ENCODE measurements at places on chromosomes 3 and 15. TPM values are rescaled to one million over a fixed set of nuclear protein-coding genes. Genes with fewer than 3 reads are reported as not detected.

SQOR gene
- 103 TPM for total RNA-seq

CLDN16 gene
- total RNA-seq: 0.14 TPM

PAK6 gene
- total RNA-seq: 5.7 TPM

ACTC1 gene
- 3.4 TPM for total RNA-seq

NFKBIZ gene
- total RNA-seq: 87.7 TPM

GRCh38 chr3:172538368-172539151 is 15.3 kb upstream of the TNFSF10 start:
- no peak for DNase-seq
- H3K27me3 ChIP-seq: no peaks in the 10 kb centered on the region
- H3K4me3 ChIP-seq: no peak overlapping the region
- H3K27ac ChIP-seq: peak overlapping the region; percentile 58
- peaks cover 17% of the 10 kb centered on the region for H3K4me1 ChIP-seq

DNA sequence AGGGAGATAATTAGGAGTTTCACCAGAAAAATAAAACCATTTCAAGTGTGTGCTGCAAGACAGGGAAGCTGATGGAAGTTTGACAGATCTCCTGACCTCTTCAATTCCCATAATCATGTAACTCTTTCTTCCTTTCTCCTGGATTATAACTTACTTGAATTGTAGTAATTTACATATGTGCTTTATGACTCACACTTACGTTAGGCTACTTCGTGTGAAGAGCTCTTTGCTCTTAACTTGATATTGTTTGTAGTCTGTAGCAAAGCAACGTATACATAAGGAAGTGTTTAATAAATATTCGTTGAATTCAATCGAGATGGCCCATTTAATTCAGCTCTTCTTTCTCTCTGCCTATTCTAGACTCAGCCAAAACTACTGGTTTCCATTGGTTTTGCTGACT is 23.5 kb downstream of the ROBO2 start:
- H3K27ac ChIP-seq: no peak overlapping the region
- no peak for DNase-seq
- no peaks in the 10 kb centered on the region for H3K27me3 ChIP-seq
- H3K36me3 ChIP-seq: no peaks in the 10 kb centered on the region
- H3K4me3 ChIP-seq: no peak overlapping the region

GRCh38 chr3:47476330-47476626 is 537 bp upstream of the SCAP start:
- H3K4me1 ChIP-seq: peaks cover 21% of the 10 kb centered on the region
- H3K27me3 ChIP-seq: no peaks in the 10 kb centered on the region
- H3K4me3 ChIP-seq: peak overlapping the region; percentile 93
- no peaks in the 10 kb centered on the region for H3K36me3 ChIP-seq

GRCh38 chr15:52171807-52172206 is 19.4 kb downstream of the GNB5 start:
- H3K4me1 ChIP-seq: no peaks in the 10 kb centered on the region
- no peaks in the 10 kb centered on the region for H3K27me3 ChIP-seq
- no peaks in the 10 kb centered on the region for H3K36me3 ChIP-seq

DNA sequence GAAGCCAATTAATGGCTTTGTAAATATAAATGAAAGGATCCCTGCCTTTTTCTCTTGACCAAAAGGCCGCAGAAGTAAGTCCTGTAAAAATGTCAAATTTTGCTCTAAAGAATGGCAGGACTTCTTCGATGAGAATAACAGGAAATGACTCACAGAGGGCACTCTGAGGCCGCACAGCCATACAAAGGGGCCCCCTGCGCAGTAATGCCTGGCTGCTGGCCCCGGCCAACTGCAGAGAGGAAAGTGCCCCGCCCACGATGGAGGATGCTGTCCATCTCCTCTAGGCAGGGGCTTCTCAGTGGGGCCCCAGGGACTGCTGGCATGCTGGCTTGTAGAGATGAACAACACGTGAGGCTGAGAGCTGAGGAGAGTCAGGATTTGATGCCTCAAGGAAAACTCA is 18.1 kb upstream of the SCN10A start:
- H3K4me3 ChIP-seq: no peak overlapping the region
- H3K4me1 ChIP-seq: peaks cover 6% of the 10 kb centered on the region
- no peaks in the 10 kb centered on the region for H3K36me3 ChIP-seq
- H3K27me3 ChIP-seq: no peaks in the 10 kb centered on the region
- DNase-seq: no peak

DNA sequence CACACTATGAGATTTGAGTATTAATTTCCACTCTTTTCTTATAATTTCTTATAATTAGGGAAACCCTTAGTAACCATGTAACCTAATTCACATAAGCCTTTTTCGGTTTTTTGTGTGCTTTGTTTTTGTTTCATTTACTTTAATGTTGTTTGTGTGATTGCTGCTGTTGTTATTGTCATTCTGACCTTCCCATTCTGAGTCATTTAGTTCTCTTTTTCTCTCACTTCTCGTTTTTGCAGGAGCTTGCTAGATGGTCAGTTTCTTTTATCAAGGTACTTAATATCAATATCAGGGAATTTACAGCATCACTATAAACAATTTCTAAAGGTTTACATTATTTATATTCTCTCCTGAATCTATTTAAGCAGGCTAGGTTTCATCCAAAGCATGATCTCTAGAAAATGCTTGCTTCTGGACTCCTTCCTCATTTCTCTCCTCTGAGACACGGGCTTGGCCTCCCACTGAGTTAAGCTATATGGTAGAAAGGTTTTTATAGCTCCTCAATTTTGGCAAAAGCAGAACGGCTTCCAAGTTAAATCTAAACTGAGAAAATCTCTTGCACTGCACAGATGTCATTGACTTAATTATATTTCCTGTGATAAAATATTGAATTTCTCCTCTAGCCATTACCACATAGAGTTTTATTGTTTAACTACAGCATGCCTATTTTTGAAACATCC is 534.2 kb downstream of the NSUN3 start:
- H3K36me3 ChIP-seq: no peaks in the 10 kb centered on the region
- no peaks in the 10 kb centered on the region for H3K27me3 ChIP-seq
- H3K4me1 ChIP-seq: no peaks in the 10 kb centered on the region

DNA sequence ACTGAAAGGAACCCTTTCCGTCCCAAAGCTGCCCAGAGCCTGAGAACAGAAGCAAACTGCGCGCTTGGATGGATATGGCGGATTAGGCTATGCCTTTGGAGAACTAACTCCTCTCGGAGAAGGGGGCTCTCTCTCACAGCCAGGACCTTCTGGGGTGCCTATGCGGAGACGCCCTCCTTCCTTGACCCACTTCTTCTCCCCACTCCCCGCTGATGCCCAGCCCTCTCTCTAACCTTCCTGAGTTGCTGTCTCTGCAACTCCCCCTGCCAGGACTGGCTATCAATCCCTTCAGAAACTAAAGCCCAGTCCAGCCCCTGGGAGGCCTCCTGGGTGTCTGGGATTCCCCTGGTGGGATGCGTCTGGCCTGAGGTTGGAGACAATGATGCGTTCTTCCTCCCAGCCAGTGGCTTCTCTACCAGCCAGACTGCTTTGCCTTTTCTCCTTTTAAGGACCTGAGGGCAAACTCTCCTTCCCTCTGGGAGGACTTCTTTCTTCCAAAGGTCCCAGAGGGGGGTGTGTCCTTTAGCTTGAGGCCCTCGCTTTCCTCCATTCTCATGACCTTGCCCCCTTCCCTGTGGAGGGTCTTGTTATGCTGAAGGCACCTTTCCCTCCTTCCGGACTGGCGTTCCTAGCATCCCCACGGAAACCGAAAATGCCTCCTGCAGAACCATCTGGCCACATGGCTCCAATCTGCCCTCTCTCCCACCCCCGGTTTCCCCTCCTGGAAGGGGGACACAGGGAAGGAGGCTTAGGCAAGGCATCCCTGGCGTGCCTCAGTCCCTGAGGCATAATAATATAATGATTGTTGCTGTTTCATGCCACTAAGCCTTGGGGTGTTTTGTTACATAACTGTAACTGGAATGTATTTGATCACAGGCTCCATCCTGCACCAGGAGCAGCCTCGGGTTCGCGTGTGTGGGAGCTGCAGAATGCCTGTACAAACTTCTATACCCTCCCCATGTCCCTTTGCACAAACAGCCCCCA is 63.4 kb upstream of the C15orf39 start:
- H3K27me3 ChIP-seq: no peaks in the 10 kb centered on the region
- H3K4me1 ChIP-seq: no peaks in the 10 kb centered on the region
- no peak overlapping the region for H3K27ac ChIP-seq
- H3K36me3 ChIP-seq: no peaks in the 10 kb centered on the region
- no peak for DNase-seq

DNA sequence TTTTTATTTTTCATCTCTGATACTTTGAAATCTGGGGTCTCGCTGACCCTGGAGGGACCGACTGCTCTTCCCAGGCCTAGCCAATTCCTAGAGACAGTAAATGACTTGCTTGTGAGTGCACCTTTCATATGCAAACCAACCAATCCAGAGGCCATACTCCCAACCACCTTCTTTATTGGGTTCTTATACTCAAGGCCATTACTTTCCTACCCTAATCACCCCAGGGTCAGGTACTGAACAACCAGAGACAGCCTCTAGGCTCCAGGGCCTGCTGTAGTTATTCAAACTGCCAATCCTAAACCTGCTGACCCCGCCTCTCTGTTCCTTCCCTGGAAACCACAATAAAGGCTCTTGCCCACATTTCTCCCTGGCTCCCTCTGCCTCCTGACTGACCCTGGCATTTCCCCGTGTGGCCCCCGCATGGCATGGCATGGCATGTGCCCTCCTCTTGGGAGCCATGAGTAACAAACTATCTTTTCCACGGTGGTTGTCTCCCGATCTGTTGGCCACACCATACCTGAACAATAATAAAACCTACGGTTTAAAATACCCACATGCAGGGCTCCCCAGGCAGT is 42.9 kb downstream of the ADCY5 start:
- no peak overlapping the region for H3K27ac ChIP-seq
- H3K4me3 ChIP-seq: no peak overlapping the region
- no peaks in the 10 kb centered on the region for H3K27me3 ChIP-seq
- no peaks in the 10 kb centered on the region for H3K36me3 ChIP-seq
- H3K4me1 ChIP-seq: no peaks in the 10 kb centered on the region

GRCh38 chr3:124504332-124505059 is 225.8 kb upstream of the UMPS start:
- no peaks in the 10 kb centered on the region for H3K27me3 ChIP-seq
- H3K4me3 ChIP-seq: no peak overlapping the region
- no peaks in the 10 kb centered on the region for H3K4me1 ChIP-seq
- H3K27ac ChIP-seq: no peak overlapping the region
- no peaks in the 10 kb centered on the region for H3K36me3 ChIP-seq

DNA sequence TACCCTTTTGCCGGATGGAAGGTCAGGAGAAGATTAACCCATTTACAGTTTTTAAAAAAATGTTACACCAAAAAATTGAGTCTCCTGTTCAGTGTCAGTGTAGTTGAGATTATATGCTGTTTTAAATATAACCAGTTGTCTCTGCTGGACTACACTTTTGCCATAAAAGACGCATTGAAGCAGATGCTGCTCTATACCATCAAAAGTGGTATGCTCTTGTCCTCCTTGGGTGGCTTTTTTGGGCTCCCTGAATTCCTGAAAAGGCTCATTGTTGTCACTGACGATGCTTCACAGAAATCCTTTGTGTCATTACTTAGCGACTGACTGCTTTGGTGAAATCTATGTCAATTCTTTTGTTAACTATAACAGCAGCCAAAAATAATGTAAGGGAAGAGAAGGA is 133.9 kb upstream of the SKOR1 start:
- H3K27me3 ChIP-seq: no peaks in the 10 kb centered on the region
- no peak overlapping the region for H3K27ac ChIP-seq
- H3K4me3 ChIP-seq: no peak overlapping the region

DNA sequence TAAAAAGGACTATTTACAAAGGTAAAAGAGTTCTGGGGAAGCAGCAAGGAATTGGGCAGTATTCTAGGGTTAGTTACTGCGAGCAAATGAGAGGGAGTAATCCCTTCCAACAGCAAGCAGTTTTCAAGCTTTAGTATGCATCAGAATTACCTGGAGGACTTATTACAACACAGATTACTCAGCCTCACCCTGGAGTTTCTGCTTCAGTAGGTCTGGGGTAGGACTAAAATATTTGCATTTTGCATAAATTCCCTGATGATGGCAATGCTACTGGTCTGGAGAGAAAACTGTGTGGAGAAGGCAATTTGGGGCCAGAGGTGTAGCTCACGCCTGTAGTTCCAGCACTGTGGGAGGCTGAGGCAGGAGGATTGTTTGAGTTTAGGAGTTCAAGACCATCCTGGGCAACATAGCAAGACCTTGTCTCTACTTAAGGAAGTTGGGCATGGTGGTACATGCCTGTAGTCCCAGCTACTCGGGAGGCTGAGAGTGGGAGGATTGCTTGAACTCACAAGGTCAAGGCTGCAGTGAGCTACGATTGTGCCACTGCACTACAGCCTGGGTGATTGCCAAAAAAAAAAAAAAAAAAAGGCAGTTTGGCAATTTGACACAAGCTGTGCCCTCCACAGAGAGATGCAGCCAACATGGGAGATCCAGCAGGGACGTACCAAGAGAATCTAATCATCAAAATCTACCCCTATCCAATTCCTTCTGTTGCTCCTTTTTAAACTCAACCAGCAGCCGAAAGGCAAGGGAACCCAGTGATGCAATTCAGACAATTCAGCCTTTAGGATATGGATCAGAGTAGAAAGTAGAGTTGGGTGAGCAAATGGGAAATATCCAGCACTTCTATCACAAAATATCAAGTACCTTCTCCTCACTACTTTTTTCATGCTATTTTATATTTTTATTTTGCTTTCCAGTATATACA is 27.1 kb upstream of the AP4E1 start:
- DNase-seq: no peak
- no peaks in the 10 kb centered on the region for H3K27me3 ChIP-seq
- no peak overlapping the region for H3K4me3 ChIP-seq

DNA sequence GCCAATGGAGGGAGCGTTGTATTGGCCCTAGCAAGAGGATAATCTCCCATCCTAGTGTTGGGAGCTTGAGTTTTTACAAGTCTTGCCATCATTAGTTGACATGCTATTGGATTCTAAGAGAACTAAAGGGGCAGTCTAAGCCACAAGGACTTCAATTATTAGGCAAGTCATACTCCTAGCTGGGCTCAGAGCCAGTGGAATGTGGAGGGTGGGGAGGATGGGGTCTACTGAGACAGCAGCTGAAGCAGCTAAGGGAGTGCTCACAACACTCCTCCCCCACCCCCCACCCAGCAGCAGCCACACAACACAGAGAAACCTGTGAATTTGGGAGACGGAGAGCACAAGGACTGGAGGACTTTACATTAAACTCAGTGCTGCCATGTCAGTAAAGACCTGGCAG is 27.9 kb downstream of the FRG2C start:
- H3K36me3 ChIP-seq: no peaks in the 10 kb centered on the region
- no peak for DNase-seq
- H3K27ac ChIP-seq: no peak overlapping the region

- no peaks in the 10 kb centered on the region for H3K36me3 ChIP-seq
- H3K4me3 ChIP-seq: no peak overlapping the region
- no peaks in the 10 kb centered on the region for H3K4me1 ChIP-seq
Measured at GRCh38 chr3:40045051-40045450, 235.6 kb downstream of the MYRIP start.

GRCh38 chr3:72274493-72275330 is 489.8 kb upstream of the PROK2 start:
- peaks cover 47% of the 10 kb centered on the region for H3K4me1 ChIP-seq
- no peak for DNase-seq
- H3K36me3 ChIP-seq: no peaks in the 10 kb centered on the region
- H3K27ac ChIP-seq: peak overlapping the region; percentile 63
- no peaks in the 10 kb centered on the region for H3K27me3 ChIP-seq

- no peak for DNase-seq
- H3K27me3 ChIP-seq: no peaks in the 10 kb centered on the region
- H3K36me3 ChIP-seq: no peaks in the 10 kb centered on the region
- H3K4me1 ChIP-seq: no peaks in the 10 kb centered on the region
- H3K4me3 ChIP-seq: no peak overlapping the region
- H3K27ac ChIP-seq: no peak overlapping the region
Measured at GRCh38 chr3:22117751-22118346, 366.8 kb upstream of the ZNF385D start.
